ENCODE measurements at places on chromosomes 6 and 20.
A peak's percentile ranks its signal among the peaks of the same experiment; 100 is the strongest.

DNA sequence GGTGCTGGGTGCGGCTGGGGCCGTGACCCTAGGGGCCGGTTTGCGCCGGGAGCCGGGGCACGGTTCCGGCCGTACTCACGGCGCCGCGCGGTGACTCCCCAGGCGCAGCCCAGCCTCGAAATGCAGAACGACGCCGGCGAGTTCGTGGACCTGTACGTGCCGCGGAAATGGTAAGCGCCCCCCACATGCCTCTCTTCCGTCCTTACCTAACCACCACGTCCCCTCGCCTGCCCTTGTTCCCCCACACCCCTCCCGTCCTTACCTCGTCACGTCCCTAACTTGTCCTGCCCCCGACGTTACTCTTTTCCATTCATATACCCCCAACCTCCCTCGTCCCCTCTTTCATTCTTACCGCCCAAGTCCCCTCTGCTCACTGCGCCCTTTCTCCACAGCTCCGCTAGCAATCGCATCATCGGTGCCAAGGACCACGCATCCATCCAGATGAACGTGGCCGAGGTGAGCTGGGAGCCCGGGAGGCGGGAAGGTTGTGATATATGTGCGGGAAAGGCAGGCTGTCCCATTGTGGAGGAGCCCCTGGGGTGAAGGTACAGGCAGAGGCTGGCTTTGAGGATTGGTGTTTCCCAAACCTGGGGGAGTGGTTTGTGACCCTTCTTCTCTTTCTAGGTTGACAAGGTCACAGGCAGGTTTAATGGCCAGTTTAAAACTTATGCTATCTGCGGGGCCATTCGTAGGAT is 463 bp downstream of the RPS21 start:
- DNase-seq: no peak

- no peak for DNase-seq
Observed at GRCh38 chr20:17688965-17689364, 6.9 kb upstream of the RRBP1 start.

GRCh38 chr6:45681860-45682511 is 304.3 kb upstream of the SUPT3H start:
- DNase-seq: no peak

GRCh38 chr6:151847064-151847463 is 39.6 kb downstream of the ESR1 start:
- DNase-seq: no peak

- DNase-seq: no peak
Observed at GRCh38 chr20:41038878-41039404, 10.3 kb downstream of the TOP1 start.

GRCh38 chr6:147905711-147906110 is 397.2 kb downstream of the SAMD5 start:
- no peak for DNase-seq

- no peak for DNase-seq
Observed at GRCh38 chr6:118288355-118289124, 259.6 kb upstream of the PLN start.

DNA sequence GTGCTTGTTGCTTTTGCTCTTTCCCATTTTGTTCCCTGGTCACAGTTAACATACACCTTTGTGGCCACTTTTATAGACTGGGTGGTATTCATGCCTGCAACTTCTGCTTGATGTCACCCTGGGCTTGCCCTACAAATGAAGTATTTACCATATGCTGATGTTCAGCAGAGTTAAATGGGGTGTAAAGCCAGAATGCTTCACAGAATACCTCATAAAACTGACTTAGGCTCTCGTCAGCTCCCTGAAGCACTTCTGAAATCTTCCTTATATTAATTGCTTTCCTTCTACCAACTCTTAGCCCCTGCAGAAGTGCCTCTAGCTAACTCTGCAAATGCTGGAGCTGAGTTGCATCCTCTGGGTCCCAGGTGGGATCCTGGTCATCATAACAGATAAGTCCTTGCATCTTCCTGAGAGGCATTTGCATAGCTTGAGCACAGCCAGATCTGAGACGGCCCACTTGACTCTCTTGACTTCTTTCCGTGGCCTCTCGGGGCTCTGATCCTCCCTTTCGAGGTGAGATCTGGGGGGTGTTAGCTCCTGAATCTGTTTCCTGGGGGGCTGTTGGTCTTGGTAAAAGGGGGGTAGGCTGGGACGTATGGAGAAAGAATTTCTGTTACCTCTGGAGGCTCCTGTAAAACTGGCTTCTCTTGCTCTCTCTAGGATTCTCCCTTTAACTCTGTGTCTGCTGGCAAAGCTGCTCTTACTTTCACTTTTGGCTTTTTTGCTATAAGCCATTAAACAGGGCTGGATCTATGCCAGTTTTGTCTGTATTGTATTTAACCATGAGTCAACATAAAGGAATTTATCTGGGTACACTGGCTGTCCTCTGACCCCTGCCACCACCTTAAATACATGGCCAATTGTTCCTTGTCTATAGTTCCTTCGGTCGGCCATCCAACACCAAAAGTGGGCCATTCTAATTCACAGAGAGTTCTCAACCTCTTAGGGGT is 223.0 kb upstream of the SYNCRIP start:
- DNase-seq: peak; percentile 47

- peak; percentile 92 for DNase-seq
Observed at GRCh38 chr6:133341607-133342158, 100.5 kb downstream of the EYA4 start.

- DNase-seq: no peak
Observed at GRCh38 chr6:131070061-131070460, 7.0 kb upstream of the EPB41L2 start.

DNA sequence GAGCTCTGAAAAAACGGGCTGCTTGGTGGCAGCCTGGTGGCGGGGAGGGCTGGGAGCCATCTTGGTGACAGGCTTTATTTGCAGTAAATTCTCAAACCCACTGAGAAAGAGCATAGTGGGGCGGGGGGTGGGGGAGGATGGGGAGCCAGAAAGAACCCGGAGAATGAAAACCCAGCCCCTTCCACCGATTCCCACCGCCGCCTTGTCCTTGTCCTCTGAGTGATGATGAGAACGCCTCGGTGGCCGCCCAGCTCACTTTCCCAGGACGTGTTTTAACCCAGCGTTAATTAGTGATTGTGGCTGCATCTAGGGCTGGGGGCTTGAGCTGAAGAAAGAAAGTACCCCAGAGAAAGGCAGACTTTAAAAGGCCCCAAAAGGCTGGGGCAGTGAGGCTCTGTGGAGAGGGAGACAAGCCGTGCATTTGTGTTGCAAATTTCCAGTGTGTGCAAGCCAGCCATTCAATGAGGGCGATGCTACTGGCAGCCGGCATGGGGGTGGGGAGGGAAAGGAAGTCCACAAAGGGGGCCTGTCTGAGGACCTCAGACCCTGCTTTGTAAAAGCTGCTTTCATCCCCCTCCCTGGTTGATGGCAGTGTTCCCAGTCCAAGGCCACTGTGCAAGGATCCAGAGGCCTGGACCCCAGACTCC is 6.2 kb upstream of the GHRH start:
- DNase-seq: no peak

DNA sequence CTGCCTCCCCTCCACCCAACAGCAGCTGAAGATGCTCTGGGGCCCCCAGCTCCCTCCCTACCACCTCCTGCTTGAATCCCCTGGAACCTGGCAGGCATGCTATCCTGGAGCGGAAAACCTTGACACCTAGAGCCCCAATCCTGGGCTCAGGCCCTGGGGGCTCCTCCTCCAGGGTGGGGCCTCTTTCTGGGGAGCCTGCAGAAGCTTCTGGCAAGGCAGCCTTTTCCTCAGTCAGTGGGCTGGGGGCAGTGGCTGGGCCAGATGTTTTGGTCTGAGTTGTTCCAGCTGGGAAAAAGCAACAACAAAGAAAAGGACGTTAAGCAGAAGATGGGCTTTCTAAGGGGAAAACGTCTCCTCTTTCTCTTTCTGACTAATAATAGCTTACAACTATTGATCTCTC is 21.1 kb downstream of the KIAA1755 start:
- no peak for DNase-seq

- no peak for DNase-seq
Observed at GRCh38 chr6:89483111-89483720, 50.3 kb downstream of the ANKRD6 start.

- DNase-seq: no peak
Observed at GRCh38 chr6:67736816-67737215, 898.3 kb upstream of the ADGRB3 start.

- DNase-seq: peak; percentile 96
Observed at GRCh38 chr6:165308926-165309731, at the start of gene C6orf118. C6orf118 (minus strand) TSS chr6:165309605; CDS start chr6:165309586, 19 bp downstream.

GRCh38 chr6:18327626-18328025 is 59.5 kb upstream of the RNF144B start:
- peak; percentile 23 for DNase-seq

DNA sequence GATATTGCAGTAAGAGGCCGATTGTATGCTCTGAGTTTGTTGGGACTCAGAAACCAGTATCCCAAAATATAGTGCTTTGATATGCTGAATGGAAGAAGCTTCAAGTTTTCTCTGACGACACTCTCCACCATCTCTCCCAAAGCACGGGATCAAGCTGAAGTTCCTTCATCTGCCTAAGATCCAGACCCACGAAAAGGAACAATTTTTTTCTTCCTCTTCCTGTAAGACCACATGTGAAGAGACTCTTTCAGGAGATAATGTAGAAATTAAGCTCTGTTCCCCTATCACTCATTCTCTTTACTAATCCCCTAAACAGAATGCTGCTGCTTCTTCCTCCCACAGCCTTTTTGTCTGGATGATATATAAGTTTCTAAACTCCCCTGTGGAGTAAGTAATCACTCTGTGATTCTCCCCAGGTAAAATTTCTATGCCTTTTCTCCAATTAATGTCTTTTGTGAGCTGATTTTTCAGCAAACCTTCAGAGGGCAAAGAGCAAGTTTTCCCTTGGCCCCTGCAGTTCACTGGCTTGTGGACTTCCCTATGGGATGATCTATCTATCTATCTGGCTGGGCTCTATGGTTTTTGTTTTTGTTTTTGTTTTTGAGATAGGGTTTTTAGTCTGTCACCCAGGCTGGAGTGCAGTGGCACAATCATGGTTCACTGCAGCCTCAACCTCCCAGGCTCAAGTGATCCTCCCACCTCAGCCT is 13.5 kb upstream of the PNRC1 start:
- DNase-seq: no peak

GRCh38 chr6:446418-447366 is 55.1 kb downstream of the IRF4 start:
- no peak for DNase-seq

DNA sequence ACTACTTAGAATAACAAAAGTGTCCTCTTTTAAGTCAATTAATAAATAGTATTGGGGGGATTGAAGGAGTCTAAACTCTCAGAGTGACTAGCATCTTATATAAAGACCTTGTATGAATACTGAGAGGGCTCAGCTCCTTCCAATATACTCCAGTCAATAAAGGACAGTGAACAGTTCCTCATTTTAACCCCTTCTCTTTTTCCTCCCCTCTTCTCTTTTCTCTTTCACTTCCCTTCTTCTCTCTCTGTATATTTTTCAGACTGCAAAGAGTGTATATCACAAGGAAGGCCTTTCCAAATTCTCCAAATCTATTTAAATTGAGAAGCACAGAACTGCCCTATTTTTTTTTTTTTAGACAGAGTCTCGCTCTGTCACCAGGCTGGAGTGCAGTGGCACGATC is 99.5 kb downstream of the CD164 start:
- no peak for DNase-seq

DNA sequence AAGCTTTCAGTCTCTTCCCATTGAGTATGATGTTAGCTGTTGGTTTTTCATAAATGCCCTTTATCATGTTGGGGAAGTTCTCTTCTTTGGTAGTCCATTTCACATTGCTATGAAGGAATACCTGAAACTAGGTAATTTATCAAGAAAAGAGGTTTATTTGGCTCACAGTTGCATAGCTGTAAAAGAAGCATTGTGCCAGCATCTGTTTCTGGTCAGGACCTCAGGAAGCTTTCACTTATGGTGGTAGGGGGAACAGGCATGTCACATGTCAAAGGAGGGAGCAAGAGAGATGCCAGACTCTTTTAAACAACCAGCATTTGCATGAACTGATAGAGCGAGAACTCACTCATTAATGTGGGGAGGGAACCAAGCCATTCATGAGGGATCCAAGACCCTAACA is 48.0 kb upstream of the MAPK13 start:
- no peak for DNase-seq

GRCh38 chr20:56513161-56514150 is 11.1 kb upstream of the FAM209A start:
- no peak for DNase-seq

- no peak for DNase-seq
Observed at GRCh38 chr6:114158411-114158810, 184.4 kb downstream of the HS3ST5 start.

DNA sequence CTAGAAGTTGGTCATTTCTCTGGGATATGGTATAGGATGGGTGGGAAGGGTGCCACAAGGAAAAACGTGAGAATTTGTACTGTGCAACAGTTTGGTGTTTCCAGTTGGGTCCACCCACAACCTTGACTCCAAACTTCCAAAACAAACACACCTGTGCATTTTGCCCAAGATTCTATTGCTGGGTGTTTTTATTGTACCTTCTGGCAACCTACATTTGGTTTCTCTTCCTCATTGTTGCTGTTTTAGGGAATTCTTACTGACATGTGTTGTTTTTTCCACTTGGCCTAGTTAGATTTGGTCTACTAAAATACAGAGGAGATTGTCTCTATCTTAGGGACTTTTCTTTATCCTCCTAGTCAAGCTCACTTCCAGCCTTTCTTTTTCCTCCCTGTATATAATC is 16.7 kb downstream of the TULP4 start:
- no peak for DNase-seq

- no peak for DNase-seq
Observed at GRCh38 chr6:111689946-111690345, 84.3 kb upstream of the TRAF3IP2 start.

DNA sequence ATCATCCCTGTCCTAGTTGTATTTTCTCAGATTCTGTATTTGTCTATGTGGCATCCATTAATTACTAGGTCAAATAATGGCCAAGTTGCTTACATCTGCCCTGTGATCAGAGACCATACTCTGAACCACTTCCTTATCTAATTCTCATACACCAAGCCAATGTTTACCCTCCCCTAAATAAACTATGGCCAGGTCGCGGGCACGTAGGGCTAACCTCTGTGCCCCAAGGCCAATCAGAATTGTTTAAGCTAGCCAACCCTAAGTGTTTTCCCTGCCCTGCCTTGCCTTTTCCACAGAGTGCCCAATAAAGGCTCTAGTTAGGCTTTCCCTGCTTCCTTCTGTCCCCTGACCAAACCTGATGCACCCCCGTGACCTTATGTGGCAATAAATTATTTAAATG is 2.8 kb upstream of the CALHM4 start:
- no peak for DNase-seq

- DNase-seq: no peak
Observed at GRCh38 chr20:30812739-30813411, 444.6 kb upstream of the DEFB115 start.

GRCh38 chr20:49821870-49822331 is 9.3 kb downstream of the SLC9A8 start:
- no peak for DNase-seq

All from NCI-H1105 treated with DMSO at 0.1 percent for 48 hours (cell line).